ENCODE measurements at places on chromosomes 5 and 9. TPM values are rescaled to one million over a fixed set of nuclear protein-coding genes. Genes with fewer than 3 reads are reported as not detected.

DNA sequence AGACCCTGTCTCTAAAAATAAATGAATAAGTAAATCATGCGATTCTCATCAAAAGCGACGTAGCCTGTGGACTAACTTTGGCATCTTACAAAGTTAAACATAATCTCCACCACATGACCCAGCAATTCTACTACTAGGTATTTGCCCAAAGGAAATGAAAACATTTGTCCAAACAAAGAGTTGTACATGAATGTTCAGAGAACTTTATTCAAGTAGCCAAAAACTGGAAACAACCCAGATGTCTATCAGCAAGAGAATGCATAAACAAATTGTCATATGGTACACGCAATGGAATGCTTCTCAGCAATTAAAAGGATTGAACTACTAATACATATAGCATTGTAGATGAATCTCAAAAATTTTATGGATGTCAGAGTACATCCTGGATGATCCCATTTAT, 82.6 kb downstream of the ADRB2 start:
- DNase-seq, result no peak

RGS7BP gene
- 6.8 TPM for total RNA-seq

DNA sequence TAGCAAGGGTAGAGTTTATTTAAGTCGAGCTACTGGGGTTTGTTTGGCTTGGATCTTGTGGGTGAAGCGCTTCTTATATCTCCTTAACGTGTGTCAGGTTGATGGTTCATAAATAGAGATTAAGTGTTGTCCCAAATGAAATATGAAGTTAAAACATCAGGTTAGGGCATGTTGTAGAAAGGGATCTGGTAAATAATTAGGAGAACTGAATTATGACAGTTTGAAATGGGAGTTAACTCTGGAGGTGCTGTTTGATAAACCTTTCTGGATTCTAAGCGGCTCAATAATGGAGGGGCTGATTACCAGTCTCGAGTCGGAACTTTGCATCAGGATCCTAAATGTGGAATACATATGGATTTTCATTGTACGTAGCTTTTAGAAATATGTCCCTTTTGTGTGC, 717.0 kb upstream of the WWC1 start:
- no peak for DNase-seq

GRCh38 chr5:36888303-36888702, 11.7 kb downstream of the NIPBL start:
- DNase-seq, result no peak

SET gene
- 190 TPM for total RNA-seq

DNA sequence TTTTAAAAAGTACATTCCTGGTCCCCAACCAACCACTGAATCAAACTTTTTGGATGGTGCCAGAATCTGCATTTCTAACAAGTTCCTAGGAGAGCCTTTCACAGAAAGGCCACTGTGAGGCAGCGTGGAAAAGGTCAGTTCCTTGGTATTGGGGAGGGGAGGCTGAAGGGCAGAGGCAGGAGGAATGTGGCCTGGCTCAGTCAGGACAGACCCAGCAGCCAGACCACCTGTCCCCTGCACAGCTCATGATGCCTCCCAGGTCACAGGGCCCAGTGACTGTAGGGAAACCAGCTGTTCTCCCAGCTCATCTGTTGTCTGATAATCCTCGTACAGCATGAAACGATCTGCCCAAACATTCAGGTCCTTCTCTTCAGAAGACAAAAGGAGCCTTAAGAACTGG, 132.9 kb downstream of the LHFPL2 start:
- DNase-seq, result no peak

Data from aorta (tissue), 5 donors.